Activated CD4-positive, alpha-beta T cell treated with anti-CD3 and anti-CD28 coated beads, Interleukin-10, Interleukin-2, amounts not matched to agents 100 ng/mL and 50 ng/mL, durations not matched to agents 16 hours and 8 hours (primary cell): ENCODE measurements at places on chromosomes 12 and 14.

DNA sequence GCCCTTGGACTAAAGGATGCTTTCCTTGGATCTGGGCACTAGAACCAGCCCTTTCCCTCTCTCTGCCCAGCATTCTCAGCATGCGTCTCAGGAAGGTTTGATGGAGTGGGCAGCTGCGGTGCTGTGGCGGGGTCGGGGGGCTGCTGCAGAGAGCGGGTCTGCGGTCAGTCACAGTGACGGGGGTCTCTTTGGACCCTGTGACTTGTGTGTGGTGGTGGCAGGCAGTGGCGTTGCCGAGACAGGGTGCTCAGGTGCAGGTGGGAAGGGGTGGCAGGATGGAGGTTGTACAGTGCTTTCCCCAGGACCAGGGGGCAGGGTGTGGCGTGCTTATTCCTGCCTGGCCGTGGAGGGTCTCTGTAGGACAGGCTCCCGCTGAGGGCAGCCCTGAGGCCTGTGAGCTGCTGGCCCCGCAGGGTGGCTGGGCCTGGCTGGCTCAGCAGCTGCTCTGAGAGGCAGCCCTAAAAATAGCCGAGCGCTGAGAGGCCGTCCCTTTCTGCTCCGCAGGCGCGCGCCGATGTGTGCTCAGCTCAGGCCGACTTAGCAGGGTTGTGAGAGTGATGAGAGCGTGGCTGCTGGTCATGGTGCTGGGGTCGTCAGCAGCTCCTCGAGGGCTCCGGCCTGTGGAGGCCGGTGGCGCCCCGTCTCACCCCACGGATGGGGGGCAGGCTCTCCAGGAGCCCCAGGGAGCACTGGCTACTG, 9.7 kb downstream of the PACS2 start:
- no peak for DNase-seq

DNA sequence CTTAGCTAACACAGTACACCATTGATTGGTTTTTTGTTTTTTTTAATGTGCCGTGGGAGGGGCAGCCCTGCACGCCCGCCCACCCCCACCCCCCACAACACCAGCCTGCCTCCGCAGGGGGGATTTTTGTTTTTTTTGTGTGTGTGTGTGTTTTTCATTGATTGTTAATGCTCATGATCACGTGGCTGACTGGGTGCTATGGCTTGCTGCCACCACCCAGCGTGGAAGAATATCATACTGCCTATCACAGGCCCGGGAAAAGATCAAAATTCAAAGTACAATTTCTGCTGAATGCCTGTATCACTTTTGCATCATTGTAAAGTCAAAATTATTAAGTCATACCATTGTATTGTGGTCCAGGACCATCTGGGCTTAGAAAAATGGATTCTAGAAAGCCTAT, 8.3 kb downstream of the RESF1 start:
- no peak for DNase-seq

- peak; percentile 74 for DNase-seq
These were observed 9.3 kb upstream of the USP15 start for GRCh38 chr12:62250671-62251608.

GRCh38 chr12:26855337-26855736, 22.3 kb upstream of the ITPR2 start:
- DNase-seq, result no peak

DNA sequence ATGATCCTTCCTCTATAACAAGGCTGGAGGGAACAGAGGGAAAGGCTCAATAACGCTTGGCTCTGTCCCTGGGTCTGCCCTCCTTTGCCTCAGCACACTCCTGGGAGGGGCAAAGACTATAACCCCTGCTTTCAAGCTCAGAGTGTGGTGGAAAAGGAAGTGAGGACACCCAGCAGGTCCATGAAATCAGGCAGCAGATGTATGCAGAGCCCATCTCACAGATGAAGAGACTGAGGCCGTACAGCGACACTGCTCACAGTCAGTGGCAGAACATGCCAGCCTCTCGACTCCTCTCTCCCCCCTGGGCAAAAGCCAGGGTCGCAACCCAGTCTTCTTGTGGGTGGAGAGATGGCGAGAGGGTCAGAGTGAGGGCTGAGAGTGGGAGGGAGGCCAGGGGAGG, 39.8 kb downstream of the SLC6A12 start:
- DNase-seq, result no peak

- peak; percentile 45 for DNase-seq
These were observed 399.0 kb downstream of the NAV3 start for GRCh38 chr12:78229591-78230101.

- no peak for DNase-seq
These were observed 3.7 kb upstream of the TMPRSS12 start for GRCh38 chr12:50839042-50839441.

DNA sequence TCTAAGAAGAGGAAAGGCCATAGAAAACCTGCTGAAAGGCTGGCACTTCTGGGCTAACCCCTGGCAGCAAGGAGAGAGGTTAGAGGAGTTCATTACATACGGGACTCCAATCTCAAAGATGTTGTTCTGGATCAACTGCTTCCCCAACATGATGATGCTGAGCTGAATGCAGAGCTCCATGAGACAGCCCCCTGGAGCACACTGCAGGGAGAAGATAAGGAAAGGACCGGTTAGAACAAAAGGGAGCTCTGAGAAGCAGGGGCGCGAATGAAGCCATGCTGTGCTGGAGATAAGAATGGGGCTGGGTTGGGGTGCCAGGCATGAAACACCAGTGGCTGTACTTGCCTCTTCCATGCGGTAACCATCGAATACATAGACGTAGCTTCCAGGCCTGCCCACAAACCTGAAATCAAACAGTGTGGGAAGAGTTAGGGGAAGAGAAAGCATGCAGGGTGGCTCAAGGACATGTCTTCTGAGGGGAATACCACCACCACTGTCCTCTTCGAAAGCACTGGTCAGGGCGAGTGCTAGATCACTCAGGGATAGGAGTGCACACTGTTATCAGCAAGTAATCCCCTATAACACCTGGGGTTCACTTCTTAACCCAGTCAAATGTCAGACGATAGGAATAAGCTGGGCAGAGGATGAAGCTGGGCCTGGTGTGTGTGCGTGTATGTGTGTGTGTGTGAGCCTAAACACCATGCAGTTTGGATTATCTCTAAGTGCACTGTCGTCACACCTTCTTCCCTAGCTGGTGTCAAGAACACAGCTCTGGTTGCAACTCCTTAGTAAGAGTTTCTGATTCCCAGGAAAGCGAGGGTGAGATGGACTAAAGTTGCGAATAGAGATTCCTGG, 180.9 kb downstream of the NTF3 start:
- DNase-seq, result no peak

GRCh38 chr12:81347404-81347803, 269.5 kb downstream of the ACSS3 start:
- DNase-seq, result no peak

DNA sequence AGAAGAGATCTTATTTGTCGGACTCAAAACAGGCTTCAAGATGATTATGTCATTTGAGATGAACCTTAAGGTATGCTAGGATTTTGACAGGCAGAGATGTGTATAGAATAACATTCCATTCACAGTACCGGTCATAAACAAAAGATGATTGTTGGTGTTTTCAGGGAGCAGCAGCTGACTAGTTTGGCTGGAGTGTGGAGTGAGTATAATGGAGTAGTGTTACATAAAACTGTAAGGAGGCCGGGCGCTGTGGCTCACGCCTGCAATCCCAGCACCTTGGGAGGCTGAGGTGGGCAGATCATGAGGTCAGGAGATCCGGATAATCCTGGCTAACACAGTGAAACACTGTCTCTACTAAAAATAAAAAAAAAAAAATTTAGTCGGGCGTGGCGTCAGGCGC, 23.9 kb downstream of the SERPINA10 start:
- no peak for DNase-seq

- DNase-seq, result no peak
These were observed 6.3 kb upstream of the OR4E2 start for GRCh38 chr14:21647380-21647779.

- no peak for DNase-seq
These were observed 28.3 kb downstream of the ERC1 start for GRCh38 chr12:1019283-1019682.

- DNase-seq, result no peak
These were observed 33.1 kb downstream of the CMKLR1 start for GRCh38 chr12:108305991-108306501.

DNA sequence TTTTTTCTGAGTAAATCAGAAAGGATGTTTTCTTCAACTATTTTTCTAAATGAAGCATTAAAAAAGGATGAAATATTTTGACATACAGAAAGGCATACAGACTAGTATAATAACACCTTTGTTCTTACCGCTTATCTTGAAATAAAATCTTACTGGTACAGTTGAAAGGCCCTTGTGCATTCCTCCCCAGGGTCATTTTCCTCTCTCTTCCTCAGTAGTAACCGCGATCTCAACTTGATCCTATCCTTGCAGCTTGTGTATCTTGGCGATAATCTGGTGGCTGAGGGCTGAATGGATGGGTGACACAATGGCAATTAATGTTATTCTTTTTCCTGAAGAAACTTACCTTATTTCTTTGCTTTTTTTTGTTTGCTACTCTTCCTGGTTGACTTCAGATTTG, 18.5 kb downstream of the GAS2L3 start:
- no peak for DNase-seq

- DNase-seq, result no peak
These were observed 3.1 kb downstream of the FAM222A start for GRCh38 chr12:109716512-109717389.

DNA sequence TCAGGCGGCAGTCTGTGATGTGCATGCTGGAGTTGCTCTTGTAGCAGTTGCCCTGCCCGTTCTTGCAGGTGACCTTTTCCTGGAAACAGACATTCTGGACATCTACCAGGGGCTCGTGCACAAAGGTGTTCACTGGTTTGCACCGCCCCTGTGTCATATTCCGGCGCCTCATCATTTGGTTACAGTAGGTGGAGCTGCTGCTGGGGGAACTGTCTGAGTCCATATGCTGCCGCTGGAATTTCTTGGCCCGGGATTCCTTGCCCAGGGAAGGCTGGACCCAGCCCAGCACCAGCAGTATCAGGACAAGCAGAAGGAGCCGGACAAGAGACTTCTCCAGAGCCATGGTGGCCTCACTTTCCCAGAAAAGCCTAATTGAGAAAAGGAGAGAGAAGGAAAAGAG, 918 bp downstream of the RNASE1 start:
- DNase-seq, result no peak

- no peak for DNase-seq
These were observed 3.4 kb downstream of the NOC4L start for GRCh38 chr12:132147423-132148367.

DNA sequence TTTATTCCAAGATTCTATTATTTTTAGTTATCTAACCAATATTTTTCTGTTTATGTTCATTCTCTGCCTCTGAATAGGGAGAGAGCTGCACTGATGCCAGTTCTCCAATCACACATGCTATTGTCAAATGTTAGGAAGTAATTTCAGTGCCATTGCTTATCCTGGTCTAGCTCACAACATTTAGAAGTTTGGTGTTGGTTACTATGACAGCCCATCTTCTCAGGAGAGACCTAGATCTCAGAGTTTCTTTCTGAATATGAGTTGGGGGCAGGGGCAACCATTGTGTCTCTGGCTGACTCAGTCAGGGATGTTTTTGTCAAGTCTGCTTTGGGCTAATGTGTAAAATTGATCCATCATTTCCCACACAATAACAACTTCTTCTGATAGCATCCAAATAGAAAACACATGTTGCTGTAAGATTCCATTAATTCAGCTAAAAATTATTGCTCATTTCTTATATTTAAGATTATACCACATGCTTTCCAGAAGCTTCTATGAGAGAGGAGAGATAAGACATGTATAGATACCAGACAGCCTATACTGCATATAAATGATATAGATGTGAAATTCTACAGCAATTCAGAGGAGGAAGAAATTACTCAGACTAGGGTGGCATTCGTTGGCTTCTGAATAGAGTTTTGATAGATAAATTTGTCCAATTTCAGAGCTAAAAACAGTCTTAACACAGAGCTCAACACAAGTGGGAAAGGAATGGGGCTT, 64.8 kb downstream of the DACT1 start:
- peak; percentile 42 for DNase-seq

- DNase-seq, result no peak
These were observed 128.9 kb downstream of the CCER1 start for GRCh38 chr12:90826036-90826435.

GRCh38 chr14:69554500-69554899, 20.2 kb downstream of the CCDC177 start:
- no peak for DNase-seq

DNA sequence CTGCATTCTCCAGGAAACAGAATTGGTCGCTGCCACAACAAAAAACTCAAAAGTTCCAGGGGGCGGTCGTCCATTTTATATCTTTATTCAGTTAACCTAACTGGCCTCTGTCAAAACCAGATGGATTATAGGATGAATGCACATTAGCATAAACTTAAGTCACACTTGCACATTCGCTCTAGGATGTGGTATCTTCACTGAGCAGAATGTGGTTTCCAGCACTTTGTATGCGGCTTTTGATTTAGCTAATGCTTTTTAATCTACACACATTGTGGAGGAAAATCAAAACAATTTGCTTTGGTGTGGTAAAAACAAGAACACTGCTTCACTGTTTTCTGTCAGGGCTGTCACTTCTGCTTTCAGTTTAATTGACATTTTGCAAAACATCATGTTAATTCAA, 4.5 kb downstream of the TAS2R50 start:
- DNase-seq, result peak; percentile 90

DNA sequence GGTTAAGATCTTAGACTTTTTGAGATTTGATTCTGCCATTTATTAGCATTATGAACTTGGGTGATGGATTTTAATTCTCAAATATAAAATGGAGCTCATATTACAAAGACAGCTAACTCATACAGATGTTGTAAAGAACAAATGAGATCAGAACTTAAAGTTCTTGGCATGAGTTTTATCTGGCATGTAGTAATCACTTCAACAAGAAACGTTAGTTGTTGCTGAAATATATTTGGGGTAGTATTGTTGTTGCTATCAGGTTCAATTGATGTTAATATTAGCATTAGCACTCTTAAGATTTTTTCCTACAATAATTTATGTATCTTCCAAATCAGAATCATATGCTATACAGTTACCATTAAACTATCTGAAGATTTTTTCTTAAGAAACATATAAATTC, 71.0 kb downstream of the SLC6A15 start:
- DNase-seq, result no peak

GRCh38 chr12:67601126-67601525, 47.4 kb upstream of the DYRK2 start:
- DNase-seq, result no peak

DNA sequence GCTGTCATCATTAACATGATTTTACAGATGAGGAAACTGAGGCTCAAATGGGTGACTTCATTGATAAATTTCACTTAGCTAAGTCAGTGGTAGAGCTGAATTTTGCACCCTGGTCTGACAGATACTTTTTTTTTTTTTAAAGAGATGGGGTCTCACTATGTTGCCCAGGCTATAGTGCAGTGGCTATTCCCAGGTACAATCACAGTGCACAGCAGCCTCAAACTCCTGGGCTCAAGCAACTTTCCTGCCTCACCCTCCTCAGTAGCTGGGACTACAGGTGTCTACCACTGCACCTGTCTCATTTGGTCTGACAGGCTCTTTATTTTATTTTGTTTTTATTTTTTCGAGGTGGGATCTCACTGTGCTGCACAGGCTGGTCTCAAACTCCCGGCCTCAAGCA, 24.2 kb upstream of the CORO1C start:
- DNase-seq, result no peak

GRCh38 chr12:112380663-112381405, 1.4 kb downstream of the HECTD4 start:
- DNase-seq, result no peak
